ENCODE measurements at places on chromosomes 3 and 15. TPM values are rescaled to one million over a fixed set of nuclear protein-coding genes. Genes with fewer than 3 reads are reported as not detected.

Gene MKRN3
- not detected for total RNA-seq

Gene C3orf49
- not detected for total RNA-seq

Gene TMEM207
- total RNA-seq: not detected

Gene NEO1
- total RNA-seq: 26.8 TPM

Gene LSAMP
- total RNA-seq: 0.37 TPM

Gene CDHR4
- total RNA-seq: not detected

Gene ANKRD34C
- total RNA-seq: not detected

Gene TMOD2
- 1.2 TPM for total RNA-seq

Gene CDCP1
- total RNA-seq: 2.2 TPM

DNA sequence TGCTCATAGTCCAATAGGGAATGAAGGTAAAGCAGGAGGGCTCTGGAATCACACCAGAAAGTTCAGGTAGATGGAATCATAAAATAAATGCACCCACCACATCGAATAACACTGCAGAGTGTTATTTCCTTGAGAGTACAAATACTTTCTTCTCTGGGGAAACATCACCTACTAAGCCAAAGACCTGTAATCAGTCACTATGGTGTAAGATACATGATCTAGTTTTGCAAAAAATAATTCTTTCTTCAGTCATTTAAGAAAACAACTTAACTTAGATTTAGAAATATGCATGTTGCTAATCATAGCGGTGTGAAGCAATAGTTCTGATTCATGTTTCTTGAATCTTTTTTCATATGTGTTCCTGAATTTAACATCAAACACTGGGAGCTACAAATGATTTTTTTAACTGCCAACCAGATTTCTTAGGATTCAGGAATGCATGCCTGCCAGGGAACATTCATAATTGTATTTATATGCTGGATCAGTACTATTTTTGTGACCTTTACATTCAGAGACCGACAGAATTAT is 40.2 kb upstream of the MEIS2 start:
- DNase-seq: no peak

DNA sequence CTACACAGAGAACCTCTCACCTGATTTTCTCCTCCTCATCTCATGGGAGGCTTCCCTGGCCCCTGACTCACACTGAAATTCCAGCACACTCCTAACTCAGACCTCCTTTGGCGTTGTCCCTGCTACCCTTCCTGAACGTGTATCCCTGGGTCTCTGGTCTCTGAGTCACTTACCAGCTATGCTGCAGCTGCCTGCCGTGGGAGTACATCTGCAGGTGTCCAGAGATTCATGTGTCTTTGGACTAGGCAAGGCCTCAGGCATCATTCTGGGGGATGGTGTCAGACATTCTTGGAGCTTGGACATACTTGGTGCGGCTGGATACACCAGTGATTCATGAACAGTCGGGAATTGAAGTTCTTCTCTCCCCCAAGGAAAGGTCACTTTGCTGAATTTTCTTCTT is 148.8 kb upstream of the TRIM42 start:
- DNase-seq: peak; percentile 1

- no peak for DNase-seq
Observed at GRCh38 chr15:89498574-89498906, 2.2 kb upstream of the RHCG start.

GRCh38 chr15:39199076-39199475 is 381.8 kb upstream of the THBS1 start:
- no peak for DNase-seq

DNA sequence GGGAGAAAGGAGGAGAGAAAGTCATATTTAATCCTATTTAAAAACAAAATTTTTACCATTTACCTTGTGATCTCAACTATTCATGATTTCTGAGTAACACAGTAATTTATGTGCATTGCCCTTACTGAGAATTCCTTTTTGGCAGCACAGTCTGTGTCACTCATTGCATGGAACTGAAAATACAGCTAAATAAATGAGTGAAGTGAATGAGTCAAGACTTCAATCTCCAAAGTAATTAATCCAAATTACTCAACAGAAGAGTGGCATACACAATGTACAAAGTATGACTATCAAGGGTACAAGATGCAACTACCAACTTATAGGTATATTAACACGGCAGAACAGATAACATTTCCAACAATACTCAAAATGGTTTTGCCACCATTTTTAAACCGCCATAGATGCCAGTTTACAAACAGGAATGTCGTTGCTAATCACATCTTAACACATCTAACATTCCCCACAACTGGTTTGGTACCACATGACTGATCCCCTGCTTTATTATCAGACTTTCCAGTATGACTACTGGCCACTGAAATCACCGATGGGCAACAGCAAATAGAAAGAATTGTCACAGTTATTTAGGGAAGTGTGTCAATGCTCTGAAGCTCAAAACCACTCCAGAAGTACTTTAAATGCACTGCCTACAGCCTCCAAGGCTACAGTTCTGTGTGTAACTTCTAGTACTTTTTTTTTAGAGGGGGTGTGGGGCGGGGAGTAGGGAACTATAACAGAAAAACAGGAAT is 410.4 kb downstream of the SHQ1 start:
- DNase-seq: no peak

DNA sequence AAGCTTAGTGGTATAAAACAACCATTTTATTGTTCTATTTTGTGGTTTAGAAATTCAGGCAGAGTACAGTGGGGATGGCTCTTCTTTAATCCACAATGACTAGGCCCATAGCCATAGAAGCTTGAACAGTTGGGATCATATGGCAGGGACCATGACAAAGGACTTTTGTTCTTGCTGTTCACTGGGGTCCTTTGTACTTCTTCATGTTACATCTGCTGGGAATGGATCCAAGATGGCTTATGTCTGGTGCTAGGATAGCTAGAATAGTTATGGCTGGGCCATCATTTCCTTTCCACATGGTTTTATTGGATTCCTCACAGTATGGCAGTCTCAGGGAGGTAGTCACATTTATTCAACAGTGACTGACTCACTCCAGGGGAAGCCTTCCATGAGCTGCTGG is 427.9 kb upstream of the AGTR1 start:
- no peak for DNase-seq

DNA sequence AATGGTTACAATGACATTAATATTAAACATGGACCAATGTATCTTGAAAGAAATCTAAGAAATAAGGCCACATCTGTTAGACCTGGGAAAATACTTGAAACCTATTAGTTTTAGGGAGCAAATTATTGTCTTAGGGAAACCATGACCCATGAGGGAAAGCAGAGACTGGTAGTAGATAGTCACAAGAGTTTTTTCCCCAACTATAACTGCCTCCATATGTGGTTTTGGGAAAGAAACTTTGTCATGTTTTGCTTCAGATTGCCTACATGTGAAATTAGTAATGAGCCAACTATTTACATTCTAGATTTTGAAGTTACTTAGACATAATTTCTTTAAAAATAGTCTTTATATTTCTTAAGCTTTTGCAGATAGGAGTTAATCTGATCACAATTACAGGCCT is 474.9 kb downstream of the ROBO2 start:
- DNase-seq: no peak

GRCh38 chr3:43907508-43907858 is 216.7 kb downstream of the ABHD5 start:
- DNase-seq: no peak

- no peak for DNase-seq
Observed at GRCh38 chr3:188786424-188786823, 385.3 kb upstream of the TPRG1 start.

GRCh38 chr3:189576486-189576885 is 54.7 kb upstream of the TP63 start:
- no peak for DNase-seq

DNA sequence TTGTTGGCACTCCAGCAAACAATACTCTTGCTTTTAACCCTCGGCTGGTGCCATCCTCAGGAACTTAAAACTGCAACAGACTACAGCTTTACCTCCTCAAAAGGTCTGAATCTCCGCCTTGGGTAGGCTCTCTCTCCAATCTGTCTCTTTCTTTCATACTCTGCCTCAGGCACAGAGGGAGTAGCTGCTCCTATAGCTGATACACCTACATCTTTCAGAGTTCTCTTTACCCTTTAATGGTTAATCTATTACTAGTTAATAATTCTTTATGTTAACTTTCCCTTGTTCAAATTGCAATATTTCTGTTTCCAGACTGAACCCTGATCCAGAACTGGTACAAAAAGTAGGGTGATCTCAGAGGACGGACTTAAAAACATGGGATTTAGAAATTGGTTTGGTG is 66.2 kb downstream of the MAP4 start:
- DNase-seq: no peak

DNA sequence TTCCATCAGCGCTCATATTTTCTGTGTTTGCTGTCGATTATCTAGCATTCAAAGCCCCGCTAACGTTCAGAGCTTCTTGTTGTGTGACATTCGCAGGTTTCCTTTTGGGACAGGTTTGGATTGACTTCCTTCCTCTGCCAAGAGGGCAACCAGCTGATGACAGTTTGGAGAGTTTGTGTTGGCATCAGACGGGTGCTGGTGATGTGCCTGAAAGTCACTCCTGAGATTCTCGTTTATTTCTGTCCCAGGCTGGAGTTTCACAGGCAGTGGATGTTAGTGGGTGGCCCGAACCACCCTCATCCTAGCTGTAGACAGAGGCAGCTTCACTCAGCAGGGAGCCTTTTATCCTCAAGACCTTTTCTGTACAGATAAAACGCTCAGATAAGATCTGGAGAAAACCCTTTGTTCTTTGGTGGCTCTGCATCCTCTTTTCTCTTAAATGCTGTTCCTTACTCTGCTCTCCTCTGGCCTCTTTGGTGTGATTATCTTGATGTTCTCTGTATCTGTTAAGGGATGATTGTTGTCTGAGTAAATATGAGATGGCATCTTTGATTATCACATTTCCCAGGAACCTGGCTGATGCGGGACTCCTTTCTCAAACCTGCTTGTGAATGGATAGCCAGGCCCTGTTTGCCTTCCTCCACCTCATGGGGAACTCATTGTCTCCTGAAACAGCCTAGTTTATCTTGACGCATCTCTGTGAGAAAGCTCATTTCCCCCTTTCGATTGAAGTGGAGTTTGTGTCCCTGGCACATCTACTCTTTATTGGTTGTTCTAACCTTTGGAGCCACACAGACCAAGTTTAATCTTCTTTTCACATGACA is 35.9 kb downstream of the CGNL1 start:
- DNase-seq: no peak

GRCh38 chr3:172701751-172702150 is 9.1 kb downstream of the NCEH1 start:
- no peak for DNase-seq

GRCh38 chr15:55290528-55291057 is 980 bp upstream of the RAB27A start:
- DNase-seq: peak; percentile 87

GRCh38 chr3:183845608-183846288 is 20.4 kb upstream of the MAP6D1 start:
- no peak for DNase-seq

- no peak for DNase-seq
Observed at GRCh38 chr3:123008840-123009239, 18.7 kb downstream of the SEMA5B start.

DNA sequence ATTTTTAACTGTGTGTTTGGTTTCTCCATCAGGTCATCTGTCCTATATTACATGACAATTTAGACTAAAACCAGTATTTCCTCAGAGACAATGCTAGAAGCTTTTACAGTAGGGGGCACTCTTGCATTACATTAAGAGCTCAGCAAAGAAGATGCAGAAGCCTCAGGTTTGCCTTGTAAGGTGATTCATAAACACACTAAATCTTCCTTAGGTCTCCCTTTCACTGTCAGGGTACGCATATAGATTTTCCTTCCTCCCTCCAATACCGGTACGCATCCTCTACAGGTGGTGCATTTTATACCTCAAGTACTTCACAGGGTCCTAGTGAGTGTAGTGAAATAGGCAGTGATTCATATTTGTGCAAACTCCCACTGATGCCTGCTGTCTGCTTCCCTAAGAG is 46.5 kb downstream of the CD86 start:
- DNase-seq: peak; percentile 37

DNA sequence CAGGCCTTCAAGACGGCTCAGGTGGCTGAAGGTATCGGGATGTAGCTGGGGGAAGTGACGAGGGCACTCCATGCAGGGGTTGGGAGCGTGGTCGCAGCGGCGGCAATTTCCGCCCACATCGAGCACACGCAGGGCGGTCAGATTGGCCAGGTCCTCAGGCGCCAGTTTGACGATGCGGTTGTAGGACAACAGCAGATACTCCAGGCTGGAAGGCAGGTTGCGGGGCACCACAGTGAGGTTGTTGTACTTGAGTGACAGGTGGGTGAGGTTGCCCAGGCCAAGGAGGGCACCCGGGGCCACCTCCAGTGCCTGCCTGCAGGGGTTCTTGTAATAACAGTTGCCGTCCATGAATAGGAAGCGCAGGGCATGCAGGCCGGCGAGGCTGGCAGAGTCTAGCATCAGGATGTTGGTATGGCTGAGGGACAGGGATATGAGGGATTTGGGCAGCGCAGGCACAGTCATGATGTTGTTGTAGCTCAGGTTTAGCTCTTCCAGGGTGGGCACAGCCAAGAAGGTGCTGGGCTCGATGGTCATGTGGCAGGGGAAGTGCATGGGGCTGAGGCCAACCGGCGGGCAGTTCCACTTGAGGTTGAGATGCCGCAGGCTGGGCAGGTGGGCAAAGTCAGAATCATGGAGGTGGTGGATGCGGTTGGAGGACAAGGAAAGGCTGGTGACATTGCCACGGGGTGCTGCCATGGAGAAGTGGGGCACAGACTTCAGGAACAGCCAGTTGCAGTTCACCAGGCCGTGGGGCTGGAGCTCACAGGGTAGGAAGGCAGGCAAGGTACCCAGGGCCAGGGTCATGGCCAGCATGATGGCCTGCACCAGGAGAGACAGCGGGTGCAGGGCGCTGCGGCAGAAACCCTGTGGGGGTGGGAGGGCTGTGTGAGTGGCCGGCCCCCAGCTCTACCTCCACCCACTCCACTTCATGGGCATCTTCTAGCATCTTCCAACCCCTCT is 1.7 kb downstream of the TLR9 start:
- peak; percentile 46 for DNase-seq

GRCh38 chr3:56837196-56837955 is 35.6 kb upstream of the ARHGEF3 start:
- DNase-seq: no peak

- no peak for DNase-seq
Observed at GRCh38 chr15:72037321-72037720, 80.6 kb downstream of the MYO9A start.

GRCh38 chr3:116663161-116664110 is 46.1 kb upstream of the TUSC7 start:
- DNase-seq: peak; percentile 25

GRCh38 chr3:44186111-44186672 is 55.5 kb upstream of the TOPAZ1 start:
- DNase-seq: no peak

DNA sequence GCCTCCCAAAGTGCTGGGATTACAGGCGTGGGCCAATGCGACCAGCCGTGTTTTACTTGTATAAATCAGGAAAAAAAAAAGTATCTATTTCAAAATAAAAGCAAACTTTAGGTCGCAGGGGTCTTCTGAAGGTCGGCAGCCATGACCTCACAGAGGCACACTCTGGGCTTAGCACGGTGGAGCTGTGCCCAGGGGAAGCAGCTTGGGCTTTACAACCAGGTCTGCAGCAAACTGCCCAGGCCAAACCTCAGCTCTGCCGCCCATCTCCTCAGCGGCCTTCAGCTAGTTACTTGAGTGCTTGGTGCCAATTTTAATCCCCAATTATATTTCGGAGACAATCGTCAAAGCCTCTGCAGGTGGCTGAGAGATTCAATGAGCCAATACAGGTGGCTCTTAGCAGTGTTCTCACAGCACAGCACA is 30.1 kb downstream of the ZDHHC19 start:
- DNase-seq: peak; percentile 39

Measured in H7 (cell line).